Muscle of leg (tissue), 16 donors: ENCODE measurements at places on chromosomes 12 and 14.

DNA sequence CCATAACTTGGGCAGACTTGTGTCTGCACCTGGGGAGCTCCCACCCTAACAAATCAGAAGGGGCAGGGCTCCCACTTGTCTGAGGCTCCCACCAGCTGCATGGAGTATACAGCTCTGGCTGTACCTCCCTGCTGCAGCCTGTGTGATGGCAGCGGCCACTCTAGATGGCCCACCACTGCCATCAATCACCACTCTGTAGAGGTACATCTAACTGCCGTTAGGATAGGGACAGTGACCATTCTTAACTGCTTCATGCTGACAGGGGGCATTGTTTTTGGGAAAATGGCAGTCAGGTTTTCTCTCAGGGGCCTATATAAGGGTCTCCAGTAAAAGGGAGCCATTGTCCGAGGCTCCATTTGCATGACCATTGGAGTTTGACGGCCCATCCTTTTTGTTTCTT is 42.2 kb downstream of the HSD17B6 start:
- DNase-seq = no peak

GRCh38 chr14:61764342-61765122 is 2.3 kb downstream of the SNAPC1 start:
- no peak for DNase-seq

GRCh38 chr12:12008931-12009611 is 61.7 kb upstream of the BCL2L14 start:
- no peak for DNase-seq

- no peak for DNase-seq
Observed at GRCh38 chr12:49963976-49964815, 2.5 kb downstream of the AQP5 start.

DNA sequence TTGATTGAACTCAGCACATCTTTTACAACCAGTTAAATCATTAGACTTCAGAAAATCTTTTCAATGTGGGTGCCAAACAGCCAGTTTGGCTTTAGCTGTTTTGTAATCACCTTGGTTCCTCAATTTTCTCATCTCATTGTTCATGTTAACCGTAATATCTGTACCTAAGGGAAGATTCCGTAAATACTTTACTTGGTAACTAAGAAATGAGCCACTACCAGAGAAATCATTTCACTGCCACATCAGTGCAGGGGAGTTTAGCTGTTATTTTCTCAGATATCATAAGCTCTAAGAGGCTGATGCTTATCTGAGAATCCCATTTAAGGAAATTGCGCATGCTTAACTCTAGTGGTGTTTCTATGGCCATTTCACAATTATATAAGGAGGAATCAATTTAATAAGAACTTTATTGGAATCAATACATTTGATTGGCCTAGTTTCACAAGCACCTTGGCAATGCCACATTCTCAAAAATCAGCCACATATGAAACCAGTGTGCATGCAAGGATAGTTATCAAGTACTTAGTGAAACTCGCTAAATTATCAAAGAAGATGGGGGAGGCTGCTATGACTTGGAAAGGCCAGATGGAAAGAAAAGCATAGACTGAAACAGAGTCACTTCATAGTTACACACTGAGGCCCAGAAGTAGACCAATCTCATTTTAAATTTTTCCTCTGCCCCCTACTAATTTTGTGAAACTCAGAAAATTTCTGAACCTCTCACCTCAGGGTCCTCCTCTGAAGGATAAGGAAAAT is 28.1 kb upstream of the IL22 start:
- DNase-seq = no peak

- peak; percentile 26 for DNase-seq
Observed at GRCh38 chr12:127559349-127560040, 707.5 kb upstream of the TMEM132C start.

DNA sequence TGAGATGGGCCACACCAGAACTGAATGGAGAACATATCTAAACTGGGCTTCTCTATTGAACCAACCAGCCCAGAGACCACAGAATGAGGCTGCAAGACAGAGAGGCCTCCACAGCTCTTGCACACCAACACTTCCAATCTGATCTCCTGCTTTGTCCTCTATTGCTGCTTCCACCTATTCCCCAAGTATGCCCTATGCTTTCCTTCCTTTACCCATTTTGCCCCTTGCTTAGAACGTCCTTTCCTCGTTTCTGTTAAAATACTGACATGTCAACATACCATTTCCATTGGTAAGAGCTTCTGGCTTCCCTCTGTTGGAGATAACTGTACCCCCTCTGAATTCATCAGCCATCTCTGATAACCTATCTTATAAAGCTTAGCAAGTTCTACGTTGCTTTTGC is 2.8 kb downstream of the SLC2A13 start:
- no peak for DNase-seq

DNA sequence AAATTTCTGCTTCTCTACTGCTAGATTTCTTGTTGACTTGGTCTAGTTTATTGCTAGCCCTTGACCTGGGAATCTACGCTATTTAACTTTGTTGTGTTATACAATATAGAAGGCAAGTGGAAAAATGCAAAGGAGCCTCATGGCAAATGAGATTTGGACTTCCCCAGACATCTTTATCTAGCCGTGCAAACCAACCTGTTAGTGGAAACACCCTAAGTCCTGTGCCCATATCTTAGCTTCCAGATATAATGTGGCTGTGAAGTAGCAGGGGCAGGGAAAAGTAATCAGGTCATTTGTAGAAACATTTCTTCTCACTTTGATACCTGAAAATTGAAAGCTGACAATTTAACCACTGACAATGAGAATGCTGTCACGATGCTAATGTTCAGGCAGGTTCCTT is 90.7 kb upstream of the ATP2B1 start:
- DNase-seq = no peak

GRCh38 chr12:8069582-8069981 is 3.4 kb upstream of the C3AR1 start:
- peak; percentile 50 for DNase-seq
